ENCODE measurements at places on chromosomes 4 and X.

- no peaks in the 10 kb centered on the region for H3K36me3 ChIP-seq
- no peaks in the 10 kb centered on the region for H3K4me1 ChIP-seq
- no peaks in the 10 kb centered on the region for H3K27me3 ChIP-seq
- no peak overlapping the region for H3K4me3 ChIP-seq
These were observed 13.6 kb upstream of the SEPTIN6 start for GRCh38 chrX:119706616-119707015.

- DNase-seq: no peak
- no peak overlapping the region for H3K4me3 ChIP-seq
- H3K36me3 ChIP-seq: no peaks in the 10 kb centered on the region
- H3K27ac ChIP-seq: no peak overlapping the region
- H3K27me3 ChIP-seq: no peaks in the 10 kb centered on the region
These were observed 1016.5 kb downstream of the SH3BGRL start for GRCh38 chrX:82218361-82218760.

DNA sequence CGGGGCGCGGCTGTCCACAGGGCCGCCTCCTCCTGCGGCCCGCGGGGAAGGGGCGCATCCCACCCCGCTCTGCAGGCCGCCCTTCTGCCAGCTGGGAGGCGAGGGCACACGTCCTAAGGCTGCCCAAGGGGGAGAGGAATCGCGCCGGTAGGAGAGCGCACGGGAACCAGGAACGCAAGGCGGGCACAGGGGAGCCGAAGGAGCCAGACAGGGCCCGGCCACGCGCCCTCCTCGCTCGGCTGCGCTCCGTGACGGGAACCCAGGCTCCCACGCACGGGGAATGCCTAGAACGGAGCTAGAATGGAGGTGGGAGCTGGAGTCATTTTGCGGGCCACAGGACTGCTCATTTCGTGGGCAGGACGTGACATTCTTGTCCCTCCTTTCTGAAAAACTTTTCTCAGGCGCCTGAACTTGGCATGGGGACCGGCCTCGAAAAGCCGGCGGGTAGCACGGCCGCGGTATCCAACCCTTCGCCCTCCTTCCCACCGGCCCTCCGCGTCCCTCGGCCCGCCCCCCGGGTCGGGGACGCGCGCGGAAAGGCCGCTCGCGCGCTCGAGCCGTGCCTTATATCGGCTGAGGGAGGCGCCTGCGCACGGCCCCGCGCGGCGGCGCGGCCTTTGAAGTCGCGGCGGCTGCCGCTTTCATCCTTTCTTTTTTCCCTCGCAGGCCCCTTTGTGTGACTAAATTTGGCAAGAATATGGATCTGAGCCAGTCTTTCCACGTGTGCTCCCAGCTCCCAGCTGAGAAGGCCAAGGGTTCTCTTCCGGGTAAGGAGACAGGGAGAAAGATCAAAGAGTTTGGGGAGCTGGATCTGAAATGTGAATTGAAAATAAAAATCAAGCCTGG lies 4.2 kb upstream of the LEF1 start:
- DNase-seq: peak; percentile 58
- no peaks in the 10 kb centered on the region for H3K27me3 ChIP-seq
- H3K27ac ChIP-seq: peak overlapping the region; percentile 45
- H3K4me1 ChIP-seq: peaks cover 48% of the 10 kb centered on the region

GRCh38 chr4:84232309-84233095 lies 266.6 kb downstream of the NKX6-1 start:
- H3K4me1 ChIP-seq: no peaks in the 10 kb centered on the region
- no peak overlapping the region for H3K27ac ChIP-seq
- no peak overlapping the region for H3K4me3 ChIP-seq
- DNase-seq: no peak

DNA sequence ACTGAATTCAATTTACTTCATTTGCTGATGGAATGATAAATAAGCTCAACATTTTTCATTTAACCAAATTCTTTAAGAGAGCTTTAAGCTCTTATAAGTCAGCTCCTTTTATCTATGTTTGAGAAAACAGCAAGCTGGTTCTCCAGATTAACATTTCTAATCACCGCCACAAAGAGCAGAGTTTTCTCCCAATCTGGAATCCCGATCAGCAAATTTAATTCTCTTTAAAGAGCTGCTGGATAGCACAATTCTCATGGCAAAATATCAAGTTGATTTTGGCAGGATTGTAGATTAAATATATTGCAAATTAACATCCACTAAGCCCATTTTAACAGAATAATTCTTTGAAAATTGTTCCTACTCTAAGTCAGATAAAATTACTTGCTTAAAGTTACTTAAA lies 48.8 kb downstream of the RPS6KA3 start:
- no peak for DNase-seq
- peaks cover 2% of the 10 kb centered on the region for H3K36me3 ChIP-seq
- H3K27ac ChIP-seq: no peak overlapping the region
- peaks cover 2% of the 10 kb centered on the region for H3K4me1 ChIP-seq

Data from T-cell (primary cell).